ENCODE measurements at places on chromosomes 6 and 20.
A peak's percentile ranks its signal among the peaks of the same experiment; 100 is the strongest.

DNA sequence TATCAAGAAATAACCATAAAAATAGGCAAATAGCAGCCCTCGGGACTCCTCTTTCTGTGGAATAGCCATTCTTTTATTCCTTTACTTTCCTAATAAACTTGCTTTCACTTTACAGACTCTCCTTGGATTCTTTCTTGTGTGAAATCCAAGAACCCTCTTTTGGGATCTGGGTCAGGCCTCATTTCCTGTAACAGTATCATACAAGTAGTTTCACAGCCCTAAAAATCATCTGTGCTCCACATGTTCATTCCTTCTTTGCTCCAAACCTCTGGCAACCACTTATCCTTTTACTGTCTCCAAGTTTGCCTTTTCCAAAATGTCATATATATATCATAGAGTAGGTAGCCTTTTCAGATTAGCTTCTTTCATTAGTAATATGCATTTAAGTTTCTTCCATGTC lies 13.5 kb upstream of the NT5E start:
- no peak for DNase-seq

- no peak for DNase-seq
Measured at GRCh38 chr20:33647603-33648395, 14.3 kb upstream of the C20orf144 start.

DNA sequence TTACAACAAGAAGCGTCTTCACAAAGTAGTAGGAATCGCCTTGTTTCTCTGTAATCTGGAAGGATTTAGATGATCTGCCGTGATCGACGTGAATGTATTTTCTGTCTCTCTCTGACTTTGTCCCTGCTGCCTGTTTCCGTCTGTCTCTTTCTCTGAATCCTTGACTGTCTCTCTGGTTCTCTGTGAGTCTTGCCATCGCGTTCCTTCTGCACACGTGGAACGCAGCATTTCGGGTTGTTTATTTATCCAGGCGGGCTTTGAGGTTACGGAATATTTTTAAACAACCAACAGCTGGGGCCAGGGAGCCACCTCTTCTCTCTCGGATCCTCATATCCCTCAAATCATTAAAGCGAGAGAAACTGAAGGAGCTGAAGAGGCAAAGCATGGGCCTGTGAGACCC lies 215.9 kb downstream of the ZDHHC14 start:
- DNase-seq, result no peak

DNA sequence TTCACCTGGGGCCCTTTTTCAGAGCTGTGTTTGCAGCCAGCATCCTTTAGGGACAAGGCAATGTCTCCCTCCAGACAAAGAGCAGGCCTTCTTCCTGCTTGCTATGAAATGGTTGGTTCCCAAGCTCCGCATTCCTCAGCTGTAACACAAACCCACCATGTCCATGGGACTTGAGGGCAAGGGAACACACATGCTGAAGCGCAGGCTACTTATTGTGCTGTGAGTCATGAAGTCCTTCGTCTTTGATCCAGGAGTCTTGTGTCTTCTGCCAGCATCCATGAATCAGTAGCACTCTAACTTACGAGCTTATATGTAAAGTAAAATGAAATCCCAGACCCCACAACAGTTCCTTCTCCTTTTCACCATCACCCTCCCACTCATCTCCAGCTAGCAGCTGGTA lies 59.0 kb downstream of the ANKRD60 start:
- DNase-seq, result no peak

- no peak for DNase-seq
Measured at GRCh38 chr6:142207265-142207877, 60.3 kb downstream of the VTA1 start.

DNA sequence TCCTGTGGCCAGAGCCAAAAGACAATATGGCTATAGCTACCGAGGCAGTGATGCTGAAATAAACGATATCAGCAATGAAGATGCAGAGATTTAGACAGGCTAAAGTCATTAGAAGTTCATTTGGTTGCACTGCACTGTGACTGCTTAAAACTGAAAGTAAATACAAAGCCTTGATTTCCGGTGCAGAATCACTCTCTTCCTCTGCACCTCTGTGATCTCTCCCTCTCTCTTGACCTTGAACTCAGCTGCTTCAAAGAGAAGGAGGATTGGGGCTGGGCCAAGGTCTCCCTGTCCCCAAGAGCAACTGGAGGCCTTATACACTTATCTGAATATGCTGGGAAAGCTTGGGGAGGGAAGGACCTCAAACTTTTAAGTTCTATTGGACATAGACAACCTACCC lies 34.6 kb upstream of the SPACA1 start:
- no peak for DNase-seq

DNA sequence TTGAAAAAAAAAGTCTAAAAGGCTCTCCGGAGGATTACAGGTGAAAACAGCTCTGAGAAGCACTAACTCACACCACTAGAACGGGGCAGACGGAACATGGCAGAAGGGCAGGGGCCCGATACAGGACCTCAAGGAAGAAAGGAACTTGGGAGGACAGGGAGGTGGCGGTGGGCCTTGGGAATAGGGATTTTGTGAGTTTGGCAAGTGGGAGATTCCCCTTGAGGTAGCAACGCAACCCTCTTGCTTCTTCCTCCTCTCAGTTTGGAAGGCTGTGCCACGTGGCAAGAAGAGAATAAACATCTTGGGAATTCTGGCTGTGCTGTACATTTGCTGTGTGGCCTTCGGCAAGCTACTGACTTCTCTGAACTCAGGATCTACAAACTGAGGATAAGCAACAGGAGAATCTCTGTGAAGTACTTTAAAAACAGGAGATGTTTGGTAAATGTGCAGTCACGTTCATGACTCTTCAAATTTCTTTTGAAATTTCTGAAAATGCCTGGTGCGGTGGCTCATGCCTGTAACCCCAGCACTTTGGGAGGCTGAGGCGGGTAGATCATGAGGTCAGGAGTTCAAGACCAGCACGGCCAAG lies 220.8 kb downstream of the BCAS1 start:
- no peak for DNase-seq

GRCh38 chr20:11178946-11179654 lies 505.3 kb upstream of the JAG1 start:
- no peak for DNase-seq

DNA sequence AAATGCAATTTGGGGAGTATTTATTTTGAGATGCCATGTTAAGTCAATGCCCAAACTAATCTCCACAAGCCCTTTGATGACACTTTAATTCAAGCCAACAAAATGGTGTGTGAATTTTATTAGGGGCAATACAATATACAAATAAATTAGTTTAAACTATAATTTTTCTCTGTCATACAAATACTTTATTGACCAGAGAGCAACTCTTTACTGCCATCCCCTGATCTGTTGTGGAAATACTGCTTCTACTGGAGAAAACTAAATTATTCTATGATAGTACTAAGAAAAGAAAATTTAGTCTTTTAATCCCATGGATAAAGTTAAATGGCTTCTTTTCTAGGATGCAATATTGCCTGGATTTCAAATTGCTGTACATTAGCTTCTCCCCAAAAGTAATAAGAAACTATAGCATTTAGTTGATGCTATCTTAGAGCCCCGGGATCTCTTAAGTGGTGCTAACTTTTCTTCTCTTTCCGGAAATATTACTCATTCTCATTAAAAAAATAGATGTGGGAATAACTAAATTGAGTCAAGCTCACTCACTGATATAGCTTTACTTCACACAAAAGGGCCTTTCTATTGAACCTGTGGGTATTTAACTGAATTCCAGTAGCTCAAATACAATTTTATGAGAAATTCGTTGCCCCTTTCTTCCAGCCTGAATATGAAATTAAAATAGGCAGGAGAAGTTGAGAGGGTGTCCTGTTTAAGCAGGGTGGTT lies 49.2 kb downstream of the SMPDL3A start:
- DNase-seq, result peak; percentile 34

- no peak for DNase-seq
Measured at GRCh38 chr6:27280540-27281000, 31.5 kb downstream of the POM121L2 start.

GRCh38 chr6:75363304-75363703 lies 78.7 kb upstream of the TMEM30A start:
- DNase-seq, result no peak

DNA sequence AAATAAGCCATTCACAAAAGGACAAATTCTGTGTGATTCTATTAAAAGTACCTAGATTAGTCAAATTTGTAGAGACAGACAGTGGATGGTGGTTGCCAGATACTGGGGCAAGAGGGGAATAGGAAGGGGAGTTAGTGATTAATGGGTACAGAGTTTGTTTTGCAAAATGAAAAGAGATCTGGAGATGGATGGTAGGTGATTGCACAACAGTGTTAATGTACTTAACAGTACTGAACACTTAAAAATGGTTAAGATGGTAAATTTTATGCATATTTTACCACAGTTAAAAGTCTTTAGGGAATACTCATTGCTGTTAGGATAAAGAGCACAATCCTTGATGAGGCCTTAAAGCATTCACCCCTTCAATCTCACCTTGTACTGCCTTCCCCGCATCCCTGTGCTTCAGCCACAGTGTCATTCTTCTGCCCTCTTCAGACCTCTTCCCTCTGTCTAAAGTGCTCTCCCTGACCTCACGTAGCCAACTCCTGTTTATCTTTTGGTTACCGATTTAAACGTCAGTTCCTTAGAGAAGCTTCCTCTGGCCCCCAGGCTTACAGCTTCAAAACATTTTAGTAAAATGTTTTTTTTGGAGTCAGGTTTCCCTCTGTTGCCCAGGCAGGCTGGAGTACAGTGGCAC lies 11.8 kb downstream of the PSMF1 start:
- DNase-seq, result no peak

- no peak for DNase-seq
Measured at GRCh38 chr6:1817033-1817761, 207.5 kb downstream of the FOXC1 start.

DNA sequence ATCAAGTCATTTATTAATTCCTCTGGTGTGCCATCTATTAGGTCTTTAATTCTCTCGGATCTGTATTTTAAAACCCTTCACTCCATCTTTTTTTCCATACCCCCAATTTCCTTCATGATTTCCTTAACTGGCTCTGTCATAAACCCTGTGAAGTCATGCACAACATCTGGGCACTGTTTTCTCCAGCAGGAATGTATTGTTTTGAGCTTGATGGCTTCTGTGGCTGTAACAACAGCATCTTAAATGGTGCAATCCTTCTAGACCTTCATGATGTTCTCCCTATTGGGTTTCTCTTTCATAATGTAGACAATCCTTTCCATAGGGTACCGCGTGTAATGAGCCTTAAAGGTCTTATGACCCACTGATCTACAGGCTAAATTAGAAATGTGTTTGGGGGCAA lies 29.0 kb downstream of the CDK19 start:
- DNase-seq, result no peak

- DNase-seq, result no peak
Measured at GRCh38 chr6:74871757-74872156, 334.1 kb downstream of the COL12A1 start.

- DNase-seq, result no peak
Measured at GRCh38 chr6:110341663-110342596, 16.2 kb downstream of the METTL24 start.

GRCh38 chr20:52974179-52974594 lies 2.0 kb downstream of the TSHZ2 start:
- no peak for DNase-seq

- no peak for DNase-seq
Measured at GRCh38 chr6:1558388-1558787, 51.3 kb upstream of the FOXC1 start.

DNA sequence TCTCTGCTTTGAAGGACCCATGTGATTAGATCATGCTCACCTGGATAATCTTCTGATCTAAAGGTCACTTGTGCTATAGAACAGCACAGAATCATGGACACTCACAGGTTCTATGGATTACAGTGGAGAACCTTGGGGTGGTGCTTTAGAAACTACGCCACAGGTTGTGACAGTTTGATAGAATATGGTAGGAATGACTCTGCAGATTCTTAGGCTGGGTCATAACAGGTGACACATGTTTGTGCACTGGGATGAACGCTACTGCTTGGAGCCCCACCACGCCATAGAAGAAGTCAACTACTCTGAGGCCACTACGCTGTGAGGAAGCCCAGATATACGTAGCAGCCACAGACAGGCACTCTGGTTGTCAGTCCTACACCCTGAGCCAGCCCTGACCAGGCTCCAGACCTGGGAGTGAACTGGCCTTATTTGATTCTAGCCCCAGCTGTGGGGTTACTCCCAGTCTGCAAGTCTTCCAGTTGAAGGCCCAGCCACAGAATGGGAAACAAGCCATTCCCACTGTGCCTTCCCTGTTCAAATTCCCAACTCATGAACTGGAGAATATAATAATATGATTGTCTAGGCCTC lies 99.0 kb upstream of the SLC24A3 start:
- no peak for DNase-seq

- DNase-seq, result no peak
Measured at GRCh38 chr20:52847029-52847660, 125.0 kb upstream of the TSHZ2 start.

Data from spinal cord (tissue), 10 donors.